ENCODE measurements at places on chromosomes 7 and 10.
A peak's percentile ranks its signal among the peaks of the same experiment; 100 is the strongest.

DNA sequence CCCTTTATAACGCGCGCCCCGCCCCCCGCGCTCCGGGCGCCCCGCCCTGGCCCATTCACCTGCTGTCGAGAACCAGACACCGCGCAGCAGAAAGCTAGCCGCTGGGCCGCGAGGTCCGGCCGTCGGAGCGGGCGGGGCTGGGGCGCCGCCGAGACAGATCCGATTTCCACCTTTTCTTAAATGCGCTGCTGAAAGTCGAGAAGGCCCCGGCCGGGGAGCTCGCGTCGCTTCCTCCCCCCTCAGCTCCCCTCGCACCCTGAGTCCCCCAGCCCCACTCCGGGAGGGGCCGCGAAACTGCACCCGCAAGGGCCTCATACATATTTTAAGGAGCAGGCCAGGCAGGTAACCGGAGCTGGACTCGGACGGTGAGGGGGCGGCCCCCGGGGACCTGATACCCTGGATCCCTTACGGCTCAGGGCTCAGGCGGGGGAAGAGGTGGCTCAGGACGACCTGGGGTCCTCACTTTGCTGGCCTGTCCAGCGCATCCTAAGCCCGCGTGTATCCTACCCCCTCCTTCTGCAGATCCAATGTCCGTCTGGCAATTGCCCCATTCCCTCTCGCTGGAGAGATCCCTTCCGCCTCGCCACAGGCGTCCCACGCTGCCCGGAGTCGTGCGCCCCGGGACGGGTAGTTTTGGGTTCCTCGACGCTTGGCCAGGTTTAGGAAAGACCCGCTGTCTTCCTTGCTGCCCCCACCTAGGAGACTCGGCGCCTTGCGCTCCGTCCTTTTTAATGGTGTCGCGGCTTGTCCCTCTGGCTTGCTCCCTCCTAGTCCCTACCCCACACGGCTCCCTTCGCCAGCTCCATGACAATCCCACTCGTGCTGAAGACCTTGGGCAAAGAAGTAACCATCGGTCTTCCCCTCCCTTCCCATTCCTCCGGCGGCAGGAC lies 170.6 kb downstream of the UBE2H start:
- no peak for DNase-seq

GRCh38 chr10:112991888-112992491 lies 41.9 kb downstream of the TCF7L2 start:
- no peak for DNase-seq

DNA sequence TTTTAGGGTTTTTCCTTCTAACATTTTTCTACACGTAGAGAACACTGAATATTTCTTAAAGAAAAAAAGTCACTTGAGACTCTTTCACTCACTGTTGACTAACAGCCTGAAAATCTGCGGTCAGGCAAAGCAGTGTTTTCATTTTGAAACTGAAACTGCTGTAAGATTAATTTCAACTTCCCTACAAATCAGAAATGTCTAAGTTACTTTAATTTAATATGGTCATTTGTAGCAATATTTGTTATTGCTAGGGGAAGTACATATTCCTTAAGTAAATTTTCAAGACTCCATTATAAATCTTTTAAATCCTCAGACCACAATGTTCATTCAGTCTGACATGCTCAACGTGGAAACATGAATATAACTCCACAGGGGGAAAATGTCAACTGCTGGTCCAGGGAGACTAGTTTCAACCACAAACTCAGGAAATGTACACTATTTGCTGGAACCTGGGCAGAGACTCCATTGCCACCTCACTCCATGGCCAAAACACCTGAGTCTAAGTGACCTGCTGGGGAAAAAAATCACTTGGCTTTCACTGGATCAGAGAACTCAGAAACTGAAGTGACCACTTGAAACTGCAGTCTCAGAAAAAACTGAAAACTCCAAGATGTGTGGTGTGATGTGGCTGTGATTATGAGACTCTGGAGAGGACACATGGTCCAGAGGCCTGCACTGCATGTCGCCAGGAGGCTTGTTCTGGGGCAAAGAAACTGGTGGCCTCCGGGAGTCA lies 161.2 kb downstream of the TAX1BP1 start:
- DNase-seq = peak; percentile 55

GRCh38 chr10:70228491-70228890 lies 4.7 kb downstream of the PPA1 start:
- no peak for DNase-seq
